ENCODE measurements at places on chromosomes 7 and 10.

DNA sequence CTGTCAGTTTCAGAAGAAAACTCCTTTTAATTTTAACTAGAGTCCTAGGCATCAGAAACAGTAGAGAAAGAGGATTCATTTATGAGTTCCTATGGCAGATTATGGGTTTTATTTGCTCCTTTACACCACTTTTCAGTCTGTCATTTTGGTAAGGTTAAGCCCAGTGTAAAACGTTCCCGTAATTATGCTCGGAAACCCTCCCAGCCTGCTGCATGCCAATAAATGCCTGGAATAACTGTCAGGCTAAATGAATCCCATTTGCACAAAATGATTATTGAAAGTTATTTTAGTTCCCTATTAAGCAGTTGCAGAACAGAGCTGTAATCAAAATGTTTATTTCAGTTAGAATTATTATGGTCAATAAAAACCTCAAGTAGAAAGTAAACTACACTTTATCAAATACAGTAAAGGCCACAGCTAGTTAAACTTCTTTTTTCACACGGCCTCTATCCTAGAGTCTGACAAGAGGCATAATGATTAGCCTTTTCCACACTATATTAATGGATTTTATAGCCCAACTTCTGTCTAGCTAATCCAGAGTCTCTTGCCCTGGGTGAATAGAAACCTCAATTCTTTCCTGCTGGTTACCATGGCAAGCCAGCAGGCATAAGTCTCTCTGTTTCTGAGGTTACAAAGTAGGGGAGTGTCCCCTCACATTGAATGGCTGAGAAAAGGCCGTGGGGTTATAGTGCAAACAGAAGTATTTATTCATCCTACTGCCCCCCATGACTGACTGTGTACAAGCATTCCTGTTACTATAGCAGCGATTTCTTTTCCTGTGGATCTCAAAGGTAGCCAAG, 80.8 kb upstream of the NPVF start:
- ATAC-seq = no peak

- ATAC-seq = no peak
Measured at GRCh38 chr7:130841416-130841815, 107.4 kb upstream of the KLF14 start.

DNA sequence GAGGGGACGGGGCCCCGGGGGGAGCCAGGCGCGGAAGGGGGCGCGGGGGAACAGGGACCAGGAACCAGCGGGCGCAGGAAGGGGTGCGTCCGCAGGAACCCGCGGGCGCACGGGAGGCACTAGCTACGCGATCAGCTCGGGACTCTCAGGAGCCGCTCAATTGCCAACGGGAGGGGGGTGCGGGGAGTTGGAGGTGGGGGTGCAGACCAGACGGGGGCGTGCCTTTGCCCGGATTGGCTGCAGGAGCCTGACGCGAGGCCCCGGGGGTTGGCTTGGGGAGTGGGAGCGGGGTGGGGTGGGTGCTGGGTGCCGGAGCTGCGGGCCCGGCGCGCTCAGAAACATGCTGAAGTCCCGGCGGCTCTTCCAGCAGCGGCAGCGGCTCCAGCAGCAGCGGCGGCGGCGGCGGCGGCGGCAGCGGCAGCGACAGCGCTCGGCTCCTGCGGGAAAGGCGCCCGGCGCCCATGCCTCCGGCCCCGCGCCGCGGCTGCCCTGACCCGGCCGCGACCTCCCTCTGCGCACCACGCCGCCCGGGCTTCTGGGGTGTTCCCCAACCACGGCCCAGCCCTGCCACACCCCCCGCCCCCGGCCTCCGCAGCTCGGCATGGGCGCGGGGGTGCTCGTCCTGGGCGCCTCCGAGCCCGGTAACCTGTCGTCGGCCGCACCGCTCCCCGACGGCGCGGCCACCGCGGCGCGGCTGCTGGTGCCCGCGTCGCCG, at the start of gene ADRB1:
Gene ADRB1 (plus strand): TSS at position 335 of the 715 bp plus-strand sequence. CDS start 267 bp downstream, at position 602.
- peak; percentile 60 for ATAC-seq

DNA sequence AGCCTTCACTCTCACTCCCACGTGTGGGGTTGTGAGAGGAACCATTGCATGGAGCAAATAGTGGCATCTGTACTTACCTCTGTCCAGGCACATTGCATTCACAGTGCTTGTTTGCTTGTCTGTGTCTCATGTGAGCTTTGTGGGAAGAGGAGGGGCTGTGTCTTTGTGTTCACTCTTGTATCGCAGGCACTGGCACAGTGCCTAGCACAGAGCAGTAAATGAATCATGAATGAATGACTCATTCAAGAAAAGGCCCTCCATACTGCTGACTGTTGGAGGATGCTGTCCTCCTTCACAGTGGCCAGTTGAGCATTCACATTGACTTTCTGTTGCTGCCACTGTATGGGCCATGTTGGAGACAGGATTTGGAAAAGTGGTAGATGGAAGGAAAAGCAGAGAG, 125.3 kb downstream of the SORCS3 start:
- no peak for ATAC-seq

GRCh38 chr10:8102708-8103401, 48.4 kb downstream of the GATA3 start:
- ATAC-seq = no peak

DNA sequence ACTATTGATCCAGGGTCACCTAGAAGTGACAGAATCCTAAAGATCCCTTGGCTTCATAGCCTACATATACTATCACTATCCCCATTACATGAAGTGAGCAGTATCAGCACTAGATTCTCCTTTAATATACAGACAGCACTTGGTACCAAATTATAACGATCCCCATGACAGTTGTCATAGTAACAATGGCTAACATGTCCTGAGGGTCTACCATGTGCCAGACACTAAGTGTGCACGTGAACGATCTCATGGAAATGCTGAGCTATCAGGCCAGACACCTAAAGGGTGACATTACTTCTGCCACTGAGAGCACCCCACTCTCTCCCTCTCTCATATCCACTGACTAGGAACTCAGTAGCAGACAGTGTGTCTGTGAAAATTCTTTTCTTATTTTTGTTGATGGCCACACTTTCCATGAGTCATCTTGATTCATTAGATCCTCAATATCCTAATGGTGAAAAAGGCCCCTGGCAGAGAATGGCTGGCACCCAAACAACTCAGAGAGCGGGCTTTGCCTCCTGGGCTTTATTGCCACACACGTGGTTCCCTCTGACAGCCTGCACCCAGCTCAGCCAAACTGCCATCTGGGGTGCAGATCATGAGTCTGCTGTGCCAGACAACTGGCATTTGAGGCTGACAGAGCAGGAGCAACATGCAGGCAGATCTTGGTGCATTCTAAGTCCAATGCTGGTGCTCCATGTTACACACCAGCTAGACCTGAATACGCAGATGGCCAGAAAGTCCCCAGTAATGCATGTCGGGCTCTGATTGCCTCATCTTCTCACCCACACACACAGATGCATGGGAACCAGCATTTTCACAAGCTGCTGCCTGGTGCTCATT, 176.3 kb downstream of the DGKI start:
- ATAC-seq = peak; percentile 29

Measured in SK-N-SH treated with all-trans-retinoic acid at 6 μM for 48 hours (cell line).